ENCODE measurements at places on chromosomes 1 and 21.

DNA sequence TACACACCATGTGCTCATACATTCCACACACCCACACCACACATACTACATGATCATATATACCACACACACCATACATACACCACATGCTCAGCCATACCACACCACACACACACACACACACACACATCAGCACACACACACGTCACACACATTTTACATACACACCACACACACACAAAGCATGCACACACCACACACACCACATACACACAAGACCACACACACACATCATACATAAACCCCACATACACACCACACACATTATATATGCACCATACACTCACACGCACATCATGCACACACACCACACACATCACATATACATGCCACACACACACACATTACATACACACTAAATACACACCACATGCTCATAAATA is 124.5 kb upstream of the ERG start:
- no peak for DNase-seq

DNA sequence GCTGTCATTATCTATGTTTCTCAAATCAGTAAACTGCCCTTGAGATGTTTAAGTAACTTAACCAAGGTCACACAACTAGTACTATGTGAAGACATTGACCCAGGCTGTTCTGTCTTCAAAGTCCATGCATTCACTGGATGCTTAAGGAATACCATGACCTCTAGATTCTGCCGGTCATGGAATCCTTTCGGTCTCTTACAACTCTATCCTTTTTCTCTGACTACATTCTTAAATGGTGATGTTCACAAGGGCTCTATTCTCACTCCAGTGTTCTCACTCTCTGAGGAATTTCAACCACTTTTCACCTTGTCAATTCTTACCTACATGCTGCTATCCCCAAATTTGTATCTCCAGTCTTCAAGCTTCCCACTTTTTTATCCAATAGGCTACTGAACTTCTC is 15.2 kb downstream of the CRYZ start:
- no peak for DNase-seq

- DNase-seq, result no peak
Measured at GRCh38 chr21:20110368-20110767, 887.8 kb upstream of the NCAM2 start.

- DNase-seq, result no peak
Measured at GRCh38 chr1:225940385-225941151, 452 bp downstream of the LEFTY2 start.

DNA sequence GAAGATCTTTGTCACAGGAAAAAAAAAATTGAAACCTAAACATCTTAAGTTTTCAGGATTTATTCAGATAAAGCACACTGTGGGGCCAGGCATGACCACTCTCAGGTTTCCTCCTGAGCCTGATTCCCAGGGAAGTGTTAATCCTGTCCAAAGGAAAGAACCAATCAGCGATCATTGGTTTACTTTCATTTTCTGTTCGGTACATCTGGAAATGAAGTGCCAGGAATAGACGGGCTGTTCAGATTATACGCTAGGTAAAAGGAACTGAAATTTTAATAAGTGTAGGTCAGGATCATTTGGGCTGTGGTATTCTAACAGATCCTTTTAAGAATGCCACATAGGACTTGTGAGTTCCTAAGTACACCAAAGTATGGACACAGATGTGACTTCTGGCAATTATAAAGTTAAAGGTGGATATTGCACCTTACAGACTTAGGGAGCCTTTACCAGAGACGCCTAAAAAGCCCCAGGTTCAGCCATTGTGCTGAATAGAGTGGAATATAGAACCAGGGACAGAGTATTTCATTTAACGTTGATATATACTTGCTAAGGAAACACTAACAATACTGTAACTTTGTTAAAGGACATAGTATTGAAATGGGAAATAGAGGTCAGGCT is 9.3 kb upstream of the CACYBP start:
- DNase-seq, result no peak

DNA sequence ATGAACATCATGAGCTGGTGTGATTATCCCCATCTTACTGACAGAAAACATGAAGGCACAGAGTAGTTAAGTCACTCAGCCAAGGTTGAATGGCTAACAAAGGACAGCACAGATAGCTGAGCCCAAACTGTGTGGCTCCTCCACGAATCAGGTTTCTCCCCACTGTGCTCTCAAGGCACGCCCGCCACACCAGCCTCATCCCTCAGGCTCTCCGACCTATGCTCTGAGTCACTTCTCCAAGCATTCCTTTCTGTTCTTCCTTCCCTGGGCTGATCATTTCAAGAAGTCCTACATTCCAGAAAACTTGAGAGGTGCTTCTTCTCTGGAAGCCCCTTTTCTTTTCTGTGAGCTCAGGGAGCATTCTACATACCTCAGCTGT is 25.3 kb upstream of the SDC3 start:
- no peak for DNase-seq

- DNase-seq, result no peak
Measured at GRCh38 chr1:60857851-60858250, 224.5 kb upstream of the NFIA start.

- DNase-seq, result no peak
Measured at GRCh38 chr1:153437236-153437635, 20.9 kb downstream of the S100A7A start.

DNA sequence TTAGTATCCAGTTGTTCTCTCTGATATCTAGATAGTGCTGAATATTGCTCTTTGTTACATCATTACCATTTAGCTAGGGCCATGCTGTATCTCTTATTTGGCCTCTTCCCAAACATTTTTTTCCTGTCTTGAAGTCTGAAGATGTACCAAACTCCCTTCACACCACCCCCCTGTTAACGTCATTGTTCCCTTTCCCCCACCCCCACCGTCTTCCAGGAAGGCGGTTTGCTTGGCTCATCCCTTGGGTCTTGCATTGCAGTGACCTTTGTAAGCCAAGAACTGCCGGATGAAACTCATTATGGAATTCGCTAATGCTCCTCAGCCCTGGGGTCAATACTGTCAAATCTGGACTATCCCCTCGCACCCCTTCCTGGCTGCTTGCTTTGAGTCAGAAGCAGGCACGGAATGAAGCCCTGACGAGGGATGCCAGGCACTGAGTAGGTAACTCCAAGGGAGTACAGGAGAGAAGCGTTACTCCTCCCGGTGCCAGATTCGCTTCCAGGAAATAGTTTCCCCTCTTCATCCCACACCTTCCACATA is 283.1 kb downstream of the TM2D1 start:
- no peak for DNase-seq

DNA sequence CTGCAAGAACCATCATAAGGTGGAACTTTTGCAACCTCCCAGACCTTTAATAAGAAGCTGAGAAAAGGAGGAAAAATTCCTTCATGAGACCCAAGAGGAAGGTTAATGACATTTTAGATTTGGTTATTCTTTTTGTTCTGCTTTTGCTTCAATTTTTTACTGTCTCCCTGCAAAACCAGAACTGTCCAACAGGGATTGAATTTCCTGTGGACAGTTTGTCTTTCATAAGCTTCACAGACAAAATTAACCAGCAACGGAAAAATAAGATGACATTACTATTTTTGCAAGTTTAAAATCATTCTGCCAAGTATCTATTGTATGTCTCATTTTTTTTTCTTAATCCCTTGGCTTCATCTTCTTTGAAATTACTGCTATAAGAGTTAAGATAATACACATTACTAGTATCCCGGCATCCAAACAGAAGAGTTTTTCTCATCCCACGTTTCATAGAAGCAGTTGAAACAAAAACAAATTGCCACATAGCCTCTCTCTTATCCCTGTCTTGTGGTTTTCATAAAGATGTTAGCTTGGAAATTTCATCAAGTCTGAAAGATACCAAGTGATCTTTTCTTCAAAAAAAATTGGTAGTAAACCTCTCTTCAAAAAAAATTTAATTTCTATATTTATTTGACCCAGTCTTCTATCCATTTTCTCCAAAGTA is 465.3 kb upstream of the PTBP2 start:
- no peak for DNase-seq

- DNase-seq, result no peak
Measured at GRCh38 chr1:65764052-65764451, 28.6 kb upstream of the PDE4B start.

DNA sequence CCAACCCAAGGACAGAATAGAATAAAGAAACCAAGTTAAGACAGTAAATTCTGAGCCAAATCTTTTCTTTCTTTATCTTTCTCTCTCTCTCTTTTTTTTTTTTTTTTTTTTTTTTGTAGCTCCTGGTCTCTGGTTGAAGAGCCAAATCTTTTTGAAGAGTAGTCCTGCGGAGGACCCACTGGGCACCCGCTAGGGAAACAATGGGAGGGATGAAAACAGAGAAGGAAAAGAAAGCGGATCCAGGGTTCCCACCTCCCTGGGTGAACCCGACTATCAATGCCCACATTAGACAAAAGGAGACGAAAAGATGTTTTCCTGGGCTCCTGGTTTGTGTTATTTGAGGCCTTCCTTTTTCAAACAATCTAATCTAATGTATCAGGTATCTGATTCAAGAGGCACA is 49.8 kb upstream of the FBXO28 start:
- no peak for DNase-seq

DNA sequence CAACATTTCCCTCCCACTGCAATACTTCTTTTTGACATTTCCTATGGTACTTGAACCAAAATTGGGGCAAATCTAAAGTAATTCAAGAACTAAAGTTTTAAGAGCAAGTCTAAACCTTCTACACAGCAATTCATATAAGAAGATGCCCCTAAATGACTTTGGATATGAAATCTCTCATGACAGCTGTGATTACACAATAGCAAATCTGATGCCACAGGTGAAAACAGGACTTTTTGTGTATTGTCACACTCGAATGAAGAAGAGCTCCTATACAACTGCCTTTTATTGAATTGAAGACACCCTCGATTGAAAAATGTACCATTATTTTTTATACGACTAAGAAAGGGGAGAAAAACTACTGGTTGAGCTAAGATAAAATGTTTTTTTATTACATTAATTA is 59.6 kb upstream of the DYNLT5 start:
- DNase-seq, result no peak

DNA sequence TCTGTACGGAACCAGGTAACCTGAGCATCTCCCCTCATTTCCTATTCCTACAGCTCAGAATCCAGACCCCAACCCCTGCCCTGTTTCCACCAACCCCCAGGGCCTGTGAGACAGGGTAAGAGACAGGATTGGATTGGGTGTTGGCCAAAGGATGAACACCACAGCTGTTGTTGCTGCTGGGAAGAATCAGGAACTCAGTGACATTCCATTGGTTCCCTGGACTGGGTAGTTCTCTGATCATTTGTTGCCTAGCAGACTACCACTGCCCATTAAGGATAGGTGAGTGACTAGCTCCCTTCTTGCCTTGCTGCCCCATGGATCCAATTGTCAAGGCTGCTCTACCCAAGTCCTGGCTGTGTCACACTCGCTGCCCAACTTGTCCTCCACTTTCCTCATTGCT is 10.0 kb downstream of the NCSTN start:
- no peak for DNase-seq

DNA sequence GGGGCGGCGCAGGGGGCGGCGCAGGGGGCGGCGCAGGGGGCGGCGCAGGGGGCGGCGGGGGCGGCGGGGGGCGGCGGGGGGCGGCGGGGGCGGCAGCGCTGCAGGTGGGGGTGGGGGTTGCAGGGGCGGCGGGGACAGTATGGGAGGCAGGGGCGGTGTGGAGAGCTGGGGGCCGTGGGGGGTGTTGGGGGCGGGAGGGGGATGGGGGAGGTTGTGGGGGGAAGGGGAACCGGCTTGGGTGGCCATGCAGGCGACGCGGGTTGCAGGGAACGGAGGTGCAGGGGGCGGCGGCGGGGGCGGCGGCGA is 13.0 kb upstream of the SLC19A1 start:
- DNase-seq, result no peak

DNA sequence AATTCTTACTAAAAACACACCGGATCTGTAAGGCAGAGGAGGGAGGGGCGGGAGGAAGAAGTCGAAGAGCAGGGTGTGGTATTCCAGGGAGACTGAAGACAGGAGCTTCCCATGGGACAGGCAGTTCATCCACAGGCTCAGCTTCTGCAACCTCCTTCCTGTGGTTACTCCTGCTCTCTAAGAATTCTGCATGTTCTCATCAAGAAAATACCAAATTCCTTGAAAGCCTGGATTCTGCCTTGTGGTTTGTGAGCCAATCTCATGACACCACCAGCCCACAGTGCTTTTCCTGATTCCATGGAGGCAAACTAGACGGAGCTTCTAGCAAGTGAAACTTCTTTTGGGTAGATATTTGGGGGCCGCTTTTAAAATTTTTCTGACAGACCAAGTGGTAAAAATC is 1.1 kb upstream of the ST6GALNAC3 start:
- no peak for DNase-seq

DNA sequence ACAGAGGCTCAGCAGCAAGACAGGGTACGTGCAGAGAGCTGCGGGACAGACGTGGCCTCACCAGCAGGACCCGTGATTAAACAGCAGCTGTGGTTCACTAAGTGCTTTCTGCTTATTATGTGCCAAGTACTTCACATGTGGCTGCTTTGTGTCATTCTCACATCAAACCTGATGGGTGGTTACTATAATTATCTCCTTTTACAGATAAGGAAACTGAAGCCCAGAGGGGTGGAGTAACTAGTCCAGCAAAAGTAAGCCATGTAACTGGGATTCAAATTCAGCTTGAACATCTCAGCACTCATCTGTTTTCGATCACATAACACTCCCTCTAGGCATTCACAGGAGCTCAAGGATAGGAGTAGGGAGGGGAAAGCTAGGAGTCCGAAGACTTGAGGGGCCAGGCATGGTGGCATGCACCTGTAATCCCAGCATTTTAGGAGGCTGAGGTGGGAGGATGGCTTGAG is 50.8 kb upstream of the CLIC4 start:
- peak; percentile 89 for DNase-seq

DNA sequence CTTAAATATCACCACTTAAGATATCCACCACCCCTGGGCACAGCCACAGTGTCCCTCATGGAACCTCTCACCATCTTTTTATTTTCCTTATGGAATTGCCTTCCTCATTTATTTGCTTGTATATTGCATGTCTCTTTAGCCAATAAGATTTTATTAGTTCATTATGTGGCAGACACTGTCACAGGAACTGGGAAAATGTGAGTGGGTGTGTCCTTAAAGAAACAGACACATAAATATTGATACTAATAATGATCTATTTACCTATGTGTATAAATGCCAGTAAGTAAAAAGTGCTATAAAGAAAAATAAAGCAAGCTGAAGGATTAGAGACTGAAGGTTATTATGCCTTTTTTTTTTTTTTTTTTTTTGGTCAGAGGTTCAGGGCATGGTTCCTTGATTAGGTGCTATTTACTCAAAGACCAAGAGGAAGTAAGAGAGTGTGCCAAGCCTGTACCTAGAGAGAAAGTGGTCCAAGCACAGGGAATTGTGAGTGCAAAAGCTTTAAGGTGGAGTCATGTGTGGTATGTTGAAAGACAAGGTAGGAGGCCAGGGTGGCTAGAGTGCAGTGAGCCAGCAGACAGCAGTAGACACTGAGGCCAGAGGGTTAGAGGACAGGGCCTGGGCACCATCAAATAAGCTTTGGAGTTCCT is 589.0 kb downstream of the USP25 start:
- no peak for DNase-seq

GRCh38 chr1:151578941-151579340 is 32.9 kb upstream of the SNX27 start:
- DNase-seq, result no peak

GRCh38 chr21:34670220-34670961 is 1.6 kb downstream of the CLIC6 start:
- DNase-seq, result no peak

All from NCI-H2081 treated with DMSO at 0.1 percent for 48 hours (cell line).